ENCODE measurements at places on chromosomes 3 and 15.

- no peak for DNase-seq
Observed at GRCh38 chr3:131928593-131928992, 106.2 kb downstream of the CPNE4 start.

- DNase-seq, result no peak
Observed at GRCh38 chr3:143605233-143605950, 242.9 kb downstream of the SLC9A9 start.

GRCh38 chr15:84949845-84950569 is 31.6 kb upstream of the PDE8A start:
- no peak for DNase-seq

- no peak for DNase-seq
Observed at GRCh38 chr15:85172846-85173490, 191.3 kb downstream of the PDE8A start.

- no peak for DNase-seq
Observed at GRCh38 chr15:64597477-64597822, 137.1 kb downstream of the ZNF609 start.

- no peak for DNase-seq
Observed at GRCh38 chr3:126053949-126054569, 29.9 kb downstream of the SLC41A3 start.

GRCh38 chr3:64645243-64645642 is 42.6 kb downstream of the ADAMTS9 start:
- no peak for DNase-seq

- no peak for DNase-seq
Observed at GRCh38 chr3:151460774-151461450, at the start of gene IGSF10. TSS of gene IGSF10 (minus strand) at chr3:151461061. CDS start at chr3:151458709, 2,352 bp downstream.

DNA sequence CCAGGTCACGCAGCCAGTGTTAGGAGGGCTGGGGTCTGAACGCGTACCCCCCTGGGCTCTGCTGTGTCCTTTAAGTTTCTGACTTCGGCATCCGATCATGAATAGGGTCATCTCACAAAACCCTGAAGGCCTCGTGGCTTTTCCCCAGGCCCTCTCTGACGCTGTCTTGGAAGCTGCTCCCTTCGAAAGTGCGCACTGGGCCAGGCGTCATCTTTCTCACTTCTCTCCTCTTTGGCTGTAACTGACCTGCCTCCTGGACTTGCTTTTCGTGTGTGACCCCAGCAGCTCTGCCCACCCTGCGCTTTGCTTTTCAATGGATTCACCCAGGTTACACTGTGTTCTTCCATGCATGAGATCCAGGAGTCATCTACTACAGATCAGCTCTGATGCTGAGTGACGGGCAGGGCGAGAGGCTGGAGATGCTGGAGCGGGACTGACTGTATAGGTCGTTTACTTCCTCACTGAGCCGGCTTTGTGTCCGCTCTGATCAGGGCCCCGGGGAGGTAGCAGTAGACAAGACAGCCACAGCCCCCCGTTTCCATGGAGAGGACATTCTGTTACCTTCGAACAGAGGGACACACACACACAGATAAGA is 45.0 kb upstream of the PCSK6 start:
- DNase-seq, result no peak

- DNase-seq, result no peak
Observed at GRCh38 chr15:61653110-61653509, 407.1 kb downstream of the VPS13C start.

DNA sequence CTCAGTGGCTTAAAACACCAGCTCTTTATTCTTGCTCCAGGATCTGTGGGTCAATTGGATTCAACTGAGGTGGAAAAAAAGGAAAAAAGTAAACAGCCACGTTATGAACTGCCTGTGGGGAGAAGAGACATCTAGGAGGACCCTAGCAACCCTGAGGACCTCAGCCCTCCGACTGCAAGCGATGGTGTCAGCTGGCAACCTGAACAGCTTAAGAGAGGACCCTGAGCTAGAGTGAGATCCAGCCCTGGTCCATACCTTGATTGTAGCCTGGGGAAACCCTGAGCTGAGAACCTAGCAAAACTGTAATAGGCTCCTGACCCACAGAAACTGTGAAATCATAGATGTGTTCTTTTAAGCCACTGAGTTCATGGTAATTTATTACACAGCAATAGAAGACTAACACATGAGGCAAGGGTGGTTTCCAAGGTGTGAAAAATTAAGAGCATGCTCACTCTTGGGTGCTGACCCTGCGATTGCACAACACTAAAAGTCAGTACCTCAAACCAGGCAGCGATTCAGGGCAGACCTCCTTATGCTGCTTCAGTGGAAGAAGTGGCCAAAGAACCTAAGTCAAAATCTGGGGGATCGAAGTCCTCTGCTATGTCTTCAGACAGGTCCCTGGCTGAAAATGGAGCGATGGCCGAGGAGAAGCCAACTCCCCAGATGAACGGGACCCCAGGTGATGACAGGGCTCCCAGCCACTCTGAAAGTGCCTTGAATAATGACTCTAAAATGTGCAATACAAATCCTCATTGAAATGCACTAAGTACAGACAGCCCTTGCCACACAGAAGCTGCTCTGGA is 57.7 kb downstream of the GASK1A start:
- DNase-seq, result no peak

GRCh38 chr3:123783050-123783689 is 101.0 kb downstream of the MYLK start:
- DNase-seq, result no peak

GRCh38 chr3:15291589-15292541 is 40.5 kb downstream of the SH3BP5 start:
- no peak for DNase-seq
